Hippocampal formation (tissue), 2 donors: ENCODE measurements at places on chromosomes 1 and 21.

- DNase-seq: no peak
These were observed 16.3 kb downstream of the PCP4L1 start for GRCh38 chr1:161274874-161275273.

DNA sequence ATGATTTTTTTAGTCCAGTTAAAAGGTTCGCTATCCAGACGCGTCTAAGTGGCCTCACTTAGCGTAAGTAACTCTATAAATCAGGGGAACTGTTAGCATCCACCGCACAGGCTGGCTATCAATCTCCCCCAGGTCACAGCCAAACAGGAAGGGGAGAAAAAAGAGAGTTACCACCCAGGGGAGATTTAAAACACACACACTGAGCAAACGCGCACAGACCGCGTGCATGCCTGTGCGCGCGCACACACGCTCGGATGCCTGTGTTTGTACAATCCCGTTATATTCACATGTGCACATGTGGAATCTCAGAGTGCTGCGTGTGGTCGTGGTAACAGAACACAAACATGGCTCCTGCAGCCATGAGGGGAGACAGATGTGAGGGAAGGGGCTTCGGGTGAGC lies 125.4 kb downstream of the CASZ1 start:
- no peak for DNase-seq

GRCh38 chr21:32802954-32803353 lies 31.4 kb upstream of the PAXBP1 start:
- DNase-seq: no peak

DNA sequence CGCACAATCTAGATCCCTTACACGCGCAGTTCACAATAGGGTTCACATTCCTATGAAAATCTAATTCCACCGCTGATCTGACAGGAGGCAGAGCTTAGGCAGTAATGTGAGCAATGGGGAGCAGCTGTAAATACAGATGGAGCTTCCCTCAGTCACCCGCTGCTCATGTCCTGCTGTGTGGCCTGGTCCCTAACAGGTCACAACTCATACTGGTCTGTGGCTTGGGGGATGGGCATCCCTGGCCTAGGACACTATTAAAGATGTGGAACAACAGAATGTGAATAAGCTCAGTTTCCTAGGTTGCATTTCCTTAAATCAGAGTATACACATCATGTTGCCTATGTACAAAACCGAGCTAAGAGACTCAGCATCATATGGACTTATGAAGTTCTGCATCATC lies 16.2 kb downstream of the IFI44 start:
- DNase-seq: no peak

DNA sequence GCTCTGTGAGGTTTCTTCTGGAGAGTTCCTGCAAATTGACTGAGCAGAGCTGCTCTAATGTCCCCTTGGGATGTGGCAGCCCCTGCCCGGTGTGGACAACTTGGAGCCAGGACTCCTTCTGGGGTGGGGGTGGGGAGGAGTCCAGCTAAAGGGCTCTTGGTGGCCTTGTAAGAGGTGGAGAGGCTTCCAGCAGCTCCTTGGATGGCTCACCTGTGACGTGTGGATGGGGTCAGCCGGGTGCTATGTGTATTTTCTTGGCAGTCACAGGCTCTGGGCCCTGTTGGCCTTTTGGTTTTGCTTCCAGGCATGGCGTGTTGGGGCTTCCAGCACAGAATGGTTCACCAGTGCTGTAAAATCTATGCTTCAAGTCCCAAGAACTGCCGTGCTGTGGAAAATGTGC lies 38.2 kb downstream of the TRAPPC10 start:
- no peak for DNase-seq

DNA sequence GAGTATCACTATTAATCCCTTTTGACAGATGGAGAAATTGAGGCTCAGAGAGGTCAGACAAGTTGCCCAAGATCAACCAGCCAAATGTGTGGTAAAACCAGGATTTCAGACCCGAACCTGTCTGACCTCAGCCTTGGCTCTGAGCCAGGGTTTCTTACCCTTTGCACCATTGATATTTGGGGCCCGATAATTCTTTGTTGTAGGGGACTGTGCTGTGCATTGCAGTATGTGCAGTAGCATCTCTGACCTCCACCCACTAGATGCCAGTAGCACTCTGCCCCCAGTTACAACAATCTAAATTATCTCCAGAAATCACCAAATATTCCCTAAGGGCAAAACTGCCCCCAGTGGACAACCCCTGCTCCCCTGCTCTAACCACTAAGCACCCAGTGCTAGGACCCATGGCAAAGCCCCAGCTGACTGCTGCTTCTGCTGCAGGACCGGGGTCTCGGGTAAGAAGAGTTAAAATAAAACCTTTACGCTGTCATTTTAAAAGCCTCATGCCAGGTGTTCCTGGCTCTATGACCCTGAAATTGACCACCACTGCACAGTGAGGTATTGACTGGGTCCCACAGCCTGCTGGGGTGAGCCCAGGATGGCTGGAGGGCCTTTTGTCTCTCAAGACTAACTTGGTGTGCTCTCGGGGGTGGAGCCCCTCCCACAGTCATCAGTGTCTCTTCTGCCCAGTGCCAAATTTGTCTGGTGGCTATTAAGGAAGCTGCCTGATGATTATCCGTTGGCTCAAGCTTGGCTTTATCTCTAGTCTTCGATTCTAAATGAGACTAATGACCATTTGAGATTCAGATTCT lies 5.6 kb upstream of the MAN1C1 start:
- DNase-seq: no peak

DNA sequence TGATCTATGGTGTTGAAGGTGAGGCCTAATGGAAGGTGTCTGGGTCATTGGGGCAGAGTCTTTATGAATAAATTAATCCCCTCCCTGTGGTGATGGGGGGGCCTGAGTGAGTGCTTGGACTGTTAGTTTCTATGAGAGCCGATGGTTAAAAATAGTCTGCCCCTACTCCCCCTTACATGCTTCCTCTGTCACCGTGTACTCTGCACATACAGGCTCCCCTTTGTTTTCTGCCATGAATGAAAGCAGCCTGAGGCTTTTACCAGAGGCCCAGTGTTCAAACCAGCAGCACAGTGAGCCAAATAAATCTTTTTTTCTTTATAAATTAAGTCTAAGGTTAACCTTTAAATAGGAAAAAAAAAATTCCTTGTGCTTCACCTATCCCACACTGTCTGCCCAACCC lies 657.0 kb downstream of the AMY1C start:
- DNase-seq: no peak

GRCh38 chr1:67766141-67766978 lies 66.9 kb downstream of the GNG12 start:
- peak; percentile 44 for DNase-seq

DNA sequence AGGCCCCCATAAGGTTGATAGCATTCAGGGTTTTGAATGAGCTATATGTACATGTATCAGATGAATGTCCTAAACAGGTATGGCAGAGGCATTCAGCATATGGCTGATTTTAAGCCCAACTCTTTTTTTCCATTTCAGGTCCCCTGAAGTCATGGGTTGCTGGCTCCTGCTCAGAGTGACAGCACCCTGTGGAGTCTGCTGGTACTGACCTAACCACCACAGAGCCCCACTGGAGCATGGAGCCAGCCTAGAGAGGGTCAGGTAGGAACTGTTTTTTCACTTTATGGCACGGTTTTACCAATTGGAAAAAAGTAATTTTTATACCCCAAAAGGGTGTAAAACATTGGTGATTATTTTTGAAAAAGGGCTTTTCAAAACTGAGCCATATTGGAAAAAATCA lies 82.5 kb upstream of the MPC2 start:
- no peak for DNase-seq

- DNase-seq: no peak
These were observed 28.5 kb upstream of the ECE1 start for GRCh38 chr1:21318714-21319159.

DNA sequence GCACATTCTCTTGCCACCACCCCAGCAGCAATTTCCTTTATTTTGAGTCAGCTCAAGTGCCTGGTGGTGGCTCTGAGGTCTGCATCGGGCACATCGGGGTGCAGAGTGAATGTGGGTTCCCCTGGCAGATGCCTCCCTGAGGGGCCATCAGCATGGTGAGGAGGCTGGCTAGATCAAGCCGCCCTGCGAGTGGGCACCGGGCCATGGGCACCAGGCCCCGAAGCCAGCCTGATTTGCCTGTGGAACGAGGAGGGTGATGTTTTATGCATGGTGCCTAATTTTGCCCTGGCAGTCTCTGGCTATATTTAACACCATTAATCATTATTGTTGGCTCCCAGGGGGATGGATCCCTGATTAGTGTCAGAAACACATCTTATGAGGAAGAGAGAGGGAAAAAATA lies 36.3 kb downstream of the ACTL8 start:
- no peak for DNase-seq

GRCh38 chr1:39959651-39960333 lies 4.8 kb downstream of the MFSD2A start:
- DNase-seq: no peak

- DNase-seq: no peak
These were observed at the start of gene KRTAP12-2 for GRCh38 chr21:44666401-44667320. TSS of gene KRTAP12-2 (minus strand) at chr21:44666927. CDS start at chr21:44666886, 41 bp downstream.

GRCh38 chr1:24136956-24137539 lies 5.9 kb downstream of the IL22RA1 start:
- no peak for DNase-seq

DNA sequence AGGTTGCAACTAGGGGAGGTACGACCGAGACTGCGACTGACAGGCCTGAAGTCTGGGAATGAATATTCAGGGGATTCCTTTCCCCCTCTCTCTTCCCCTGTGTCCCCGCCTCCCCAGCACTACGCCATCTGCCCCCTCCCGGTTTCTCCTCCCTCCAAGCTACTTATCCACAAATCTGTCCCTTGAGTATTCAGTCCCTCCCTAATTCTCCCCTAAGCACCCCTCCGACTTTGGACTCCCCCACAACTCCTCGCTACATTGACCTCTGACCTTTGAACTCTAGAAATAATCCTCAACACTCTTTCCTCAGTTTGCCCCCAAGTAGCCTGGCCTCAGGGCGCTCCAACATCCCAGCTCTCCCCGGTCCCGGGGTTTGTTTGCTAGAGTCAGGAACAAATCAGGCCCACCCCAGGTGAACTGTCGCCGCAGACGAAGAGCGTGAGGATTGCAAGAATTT lies 393 bp downstream of the LYSMD1 start:
- peak; percentile 52 for DNase-seq

DNA sequence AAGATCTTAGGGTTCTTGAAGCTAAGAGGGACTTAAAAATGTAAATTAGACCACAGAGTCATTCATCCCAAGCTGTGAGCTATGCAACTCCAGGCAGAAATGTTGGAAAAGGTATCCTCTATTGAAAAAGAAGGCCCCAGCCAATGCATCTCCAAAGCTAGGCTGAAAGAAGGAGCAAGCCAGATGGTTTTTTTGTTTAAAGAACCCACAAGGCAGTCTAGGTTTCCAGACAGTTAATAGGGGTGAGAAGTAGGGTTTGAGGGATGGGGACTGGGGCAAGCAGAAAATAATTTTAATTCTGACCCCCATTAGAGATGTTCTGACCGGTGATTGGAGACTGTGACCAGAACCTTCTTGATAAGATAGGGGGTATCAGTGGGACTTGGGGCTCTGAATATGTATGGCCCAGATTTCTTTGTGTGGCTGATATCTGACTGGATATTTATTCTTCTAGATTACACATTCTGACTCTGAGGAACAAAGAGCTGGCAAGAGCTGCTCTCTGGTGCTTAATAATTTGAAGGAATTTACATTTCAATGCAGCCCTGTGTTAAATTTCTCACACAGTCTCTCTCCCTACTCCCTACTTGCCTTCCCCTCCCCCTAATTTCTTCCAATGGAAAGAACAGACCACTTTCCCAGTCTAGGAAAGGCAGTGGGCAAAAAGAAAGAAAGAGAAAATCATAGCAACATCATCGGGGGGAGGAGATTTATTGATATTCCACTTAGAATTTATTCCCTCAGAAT lies 104.9 kb downstream of the NUF2 start:
- DNase-seq: no peak

DNA sequence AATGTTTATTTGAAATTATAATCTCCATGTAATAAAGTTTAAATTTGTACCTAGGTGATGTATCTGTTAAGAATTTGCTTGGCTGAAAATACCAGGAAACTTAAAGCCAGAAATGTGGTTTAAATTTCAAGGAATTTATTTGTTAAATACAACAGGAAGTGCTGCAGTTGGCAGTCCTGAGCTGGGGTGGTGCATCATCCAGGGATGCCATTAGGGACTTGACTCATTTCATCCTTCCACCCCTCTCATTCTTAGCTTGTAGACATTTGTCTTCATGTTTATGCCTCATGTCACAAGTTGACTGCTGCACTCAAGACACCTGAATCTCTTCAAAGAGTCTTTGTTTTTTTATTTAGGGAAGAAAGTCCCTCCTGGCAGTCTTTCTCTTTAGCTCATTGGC lies 175.9 kb downstream of the LHX8 start:
- no peak for DNase-seq

GRCh38 chr1:96384611-96385010 lies 337.0 kb upstream of the PTBP2 start:
- no peak for DNase-seq

DNA sequence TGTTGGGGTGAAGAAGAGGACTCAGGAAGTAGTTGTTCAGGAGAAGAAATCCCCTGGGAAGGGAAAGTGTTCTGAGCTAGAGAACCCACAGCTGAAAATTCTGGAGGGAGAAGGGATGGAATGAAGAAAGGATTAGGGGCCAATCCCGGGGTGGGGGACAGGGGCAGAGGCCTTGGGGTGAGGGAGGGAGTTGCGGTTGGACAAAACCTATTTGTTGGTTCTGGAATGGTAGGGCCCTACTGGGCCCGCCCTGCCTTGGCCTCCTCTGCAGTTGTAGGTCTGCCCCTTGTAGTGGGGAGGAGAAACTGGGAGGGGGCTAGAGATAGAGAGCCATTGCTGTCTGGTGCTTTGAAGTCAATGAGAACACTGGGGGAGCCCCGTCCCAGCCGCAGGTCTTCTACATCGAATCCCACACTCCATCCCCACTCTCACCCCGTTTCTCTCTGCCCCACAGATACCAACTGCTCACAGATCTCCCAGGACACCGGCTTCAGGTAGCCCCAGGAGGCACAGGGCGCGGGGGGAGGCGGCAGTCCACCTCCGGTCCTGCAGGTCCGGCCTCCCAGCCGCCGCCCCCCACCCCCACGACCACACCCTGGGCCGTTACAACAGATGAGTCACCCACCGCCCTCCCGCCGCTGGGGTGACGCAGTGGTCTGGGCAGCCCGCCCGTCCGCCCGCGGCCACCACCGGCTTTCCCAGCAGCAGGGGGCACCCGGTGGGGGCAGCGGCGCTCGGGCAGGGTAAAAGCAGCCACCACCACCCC lies 1.1 kb downstream of the TAGLN2 start:
- DNase-seq: peak; percentile 13
